ENCODE measurements at places on chromosomes 13 and 19. TPM values are rescaled to one million over a fixed set of nuclear protein-coding genes. Genes with fewer than 3 reads are reported as not detected.

SIGLECL1 gene
- not detected for total RNA-seq

SIAH3 gene
- not detected for total RNA-seq

NOSIP gene
- total RNA-seq = 63.6 TPM

CYP4F8 gene
- total RNA-seq = not detected

FSD1 gene
- not detected for total RNA-seq

CCDC97 gene
- 24.1 TPM for total RNA-seq

SBK2 gene
- total RNA-seq = 3.5 TPM

LRRC63 gene
- 0.28 TPM for total RNA-seq

All from PC-9 (cell line).